ENCODE measurements at places on chromosomes 12 and 14.

GRCh38 chr12:123061441-123062205 is 81.1 kb downstream of the ARL6IP4 start:
- no peak for DNase-seq

DNA sequence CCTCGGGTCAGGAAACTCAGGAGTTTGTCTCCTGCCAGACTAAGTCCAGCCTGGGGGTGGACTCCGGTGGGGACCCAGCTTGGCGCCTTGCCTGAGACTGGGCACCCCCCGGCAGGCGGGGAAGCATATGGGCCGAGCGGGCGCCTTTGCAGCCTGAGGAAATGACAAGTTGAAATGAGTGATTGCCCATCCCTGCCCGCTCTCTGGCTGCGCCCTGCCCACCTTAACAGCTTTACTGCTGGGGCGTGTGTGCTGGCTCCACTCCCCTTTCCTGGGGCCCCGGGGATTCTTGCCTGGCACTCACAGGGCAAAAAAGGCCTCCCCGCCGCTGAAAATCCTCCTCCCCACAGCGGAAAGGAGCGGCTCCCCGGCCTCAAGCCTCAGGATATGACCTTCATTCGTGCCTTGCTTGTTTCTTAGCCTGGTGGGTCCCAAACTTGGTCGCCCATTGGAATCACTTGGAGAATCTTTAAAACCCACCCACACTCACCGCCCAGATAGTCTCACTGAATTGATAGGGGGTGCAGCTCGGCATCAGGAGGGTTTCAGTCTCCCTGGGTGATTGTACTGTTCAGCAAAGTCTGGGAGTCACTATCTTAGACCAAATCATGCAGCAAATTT is 1.5 kb downstream of the RFLNA start:
- no peak for DNase-seq

DNA sequence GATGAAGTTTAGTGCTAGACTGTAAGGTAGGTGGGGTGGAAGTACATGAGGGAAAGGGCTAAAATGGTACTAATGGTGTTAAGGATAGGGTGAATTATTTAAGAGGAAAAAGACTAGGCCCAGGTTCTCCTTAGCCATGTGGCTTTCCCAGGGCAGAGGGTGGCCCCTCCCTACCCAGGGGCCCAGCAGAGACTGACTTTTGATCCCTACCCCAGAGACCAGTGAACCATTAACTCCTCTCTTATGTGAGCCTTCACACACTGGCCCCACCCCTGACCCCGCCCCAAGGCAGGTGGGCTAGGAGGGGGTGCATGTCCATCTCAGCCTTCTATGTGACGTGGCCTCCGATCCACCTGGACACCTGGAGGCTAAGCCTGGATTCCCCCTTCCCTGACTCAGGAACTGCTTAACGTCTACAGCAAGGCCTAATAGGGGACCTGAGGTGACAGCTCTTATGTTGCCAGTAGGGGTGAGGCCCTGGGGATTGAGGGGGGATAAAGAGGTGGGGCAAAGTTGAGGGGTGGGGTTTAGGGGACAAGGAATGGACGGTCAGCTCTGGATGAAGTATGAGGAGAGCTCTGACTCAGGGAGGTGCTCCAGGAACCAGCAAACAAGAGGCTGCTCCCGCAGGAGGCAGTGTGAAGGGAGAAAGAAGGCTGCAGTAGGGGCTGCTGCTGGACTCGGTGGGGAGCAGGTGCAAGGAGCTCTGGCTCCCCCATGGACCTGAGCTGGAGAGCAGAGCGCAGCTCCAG is 757 bp downstream of the SLC39A5 start:
- DNase-seq: no peak

- no peak for DNase-seq
Measured at GRCh38 chr14:27077214-27077613, 479.4 kb upstream of the NOVA1 start.

DNA sequence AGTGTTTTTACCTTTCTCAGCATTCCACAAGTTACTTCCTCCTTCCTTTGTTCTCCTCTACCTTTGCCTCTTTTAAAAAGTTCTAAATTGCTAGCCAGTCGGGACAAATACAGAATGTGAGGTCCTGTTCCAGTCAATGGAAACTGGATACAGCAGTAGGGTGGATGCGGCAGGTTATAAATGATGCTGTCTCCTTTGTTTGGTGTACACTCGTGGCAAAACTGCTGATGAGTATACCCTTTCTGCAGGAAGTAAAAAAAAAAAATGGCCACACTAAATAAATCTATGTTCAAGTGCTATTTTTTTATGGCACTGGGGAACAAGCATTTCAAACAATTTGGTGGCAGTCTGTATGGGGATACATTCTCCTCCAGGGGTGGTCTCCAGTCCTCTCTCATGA is 27.5 kb downstream of the KLRK1 start:
- DNase-seq: no peak

DNA sequence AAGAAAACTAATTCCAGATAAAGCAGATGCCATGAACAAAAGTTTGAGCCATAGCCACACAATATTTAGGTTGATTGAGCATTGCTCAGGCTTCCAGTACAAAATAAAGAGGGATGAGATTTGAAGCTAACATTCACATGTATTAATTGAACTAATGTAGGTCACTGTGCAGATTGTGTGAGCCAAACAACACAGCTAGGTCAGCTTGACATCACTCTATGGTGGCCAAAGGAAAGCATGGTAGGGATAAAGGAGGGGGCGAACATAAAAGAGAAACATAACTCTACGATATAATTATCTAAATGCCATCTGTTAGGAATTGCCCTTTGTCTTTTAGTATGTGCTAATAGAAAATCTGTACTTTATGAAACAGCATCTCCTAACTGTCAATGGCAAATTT is 477.7 kb upstream of the SYT1 start:
- DNase-seq: no peak

DNA sequence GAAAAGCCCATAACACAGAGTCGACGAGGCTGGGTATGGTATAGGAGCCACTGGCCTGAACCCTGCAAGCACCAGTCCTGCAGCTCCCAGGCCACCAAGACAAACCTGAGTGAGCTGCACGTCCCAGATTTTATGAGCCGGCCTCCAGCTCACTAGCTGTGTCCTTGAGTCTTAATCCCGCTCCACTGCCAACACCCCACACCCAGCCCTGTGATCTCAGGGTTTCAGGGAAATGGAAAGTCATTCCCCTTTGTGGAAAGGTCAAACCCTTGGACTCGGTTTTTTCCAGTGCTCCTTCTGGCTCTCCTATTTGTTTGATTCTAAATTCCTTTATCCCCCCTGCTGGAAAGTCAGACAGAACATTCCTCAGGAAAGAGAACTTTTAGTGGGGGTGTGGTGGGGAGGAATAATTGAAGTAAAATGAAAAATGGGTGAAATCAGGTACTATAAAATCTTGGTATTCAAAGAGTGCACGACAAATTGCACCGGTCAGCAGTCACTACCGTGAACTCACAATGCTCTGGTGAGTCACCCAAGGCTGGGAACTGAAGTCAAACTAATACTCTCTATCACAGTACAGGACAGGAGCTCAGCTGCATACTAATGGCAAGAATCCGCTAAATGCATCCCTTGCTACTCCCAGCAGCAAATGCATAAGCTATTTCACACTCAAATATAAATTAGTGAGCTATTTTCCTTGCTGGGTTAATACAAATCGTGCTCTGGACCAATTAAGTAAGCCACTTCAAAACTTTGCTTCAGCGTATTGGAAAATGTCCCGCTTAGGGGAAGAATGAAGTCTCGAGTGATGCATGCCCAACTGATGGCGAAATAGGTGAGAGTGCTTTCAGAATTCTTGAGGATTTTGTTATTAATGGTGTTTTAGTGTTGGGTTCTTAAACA is 9.0 kb downstream of the PITPNM2 start:
- DNase-seq: no peak

DNA sequence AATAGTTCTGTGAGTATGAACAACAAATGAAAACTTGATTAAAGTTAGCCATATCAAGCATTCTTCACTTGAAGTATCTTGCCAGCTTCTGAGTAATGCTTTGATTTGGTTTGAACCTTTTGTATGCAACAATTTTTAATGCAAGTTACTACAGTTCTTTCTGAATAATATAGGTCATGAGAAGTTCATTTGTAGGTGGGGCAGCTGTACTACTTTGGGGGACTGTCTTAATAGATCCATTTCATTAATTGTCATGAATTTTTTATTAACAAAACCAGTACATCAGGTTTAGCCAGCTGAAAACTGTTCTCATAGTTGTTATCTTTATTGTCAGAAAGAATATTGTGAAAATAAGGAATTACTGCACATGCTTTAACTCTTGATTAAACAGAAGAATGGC is 142.7 kb downstream of the FOXA1 start:
- DNase-seq: no peak

- no peak for DNase-seq
Measured at GRCh38 chr14:47332106-47332505, 343.3 kb downstream of the MDGA2 start.

- no peak for DNase-seq
Measured at GRCh38 chr14:75805646-75806045, 144.6 kb downstream of the TTLL5 start.

GRCh38 chr12:24229031-24229700 is 279.7 kb upstream of the SOX5 start:
- no peak for DNase-seq

DNA sequence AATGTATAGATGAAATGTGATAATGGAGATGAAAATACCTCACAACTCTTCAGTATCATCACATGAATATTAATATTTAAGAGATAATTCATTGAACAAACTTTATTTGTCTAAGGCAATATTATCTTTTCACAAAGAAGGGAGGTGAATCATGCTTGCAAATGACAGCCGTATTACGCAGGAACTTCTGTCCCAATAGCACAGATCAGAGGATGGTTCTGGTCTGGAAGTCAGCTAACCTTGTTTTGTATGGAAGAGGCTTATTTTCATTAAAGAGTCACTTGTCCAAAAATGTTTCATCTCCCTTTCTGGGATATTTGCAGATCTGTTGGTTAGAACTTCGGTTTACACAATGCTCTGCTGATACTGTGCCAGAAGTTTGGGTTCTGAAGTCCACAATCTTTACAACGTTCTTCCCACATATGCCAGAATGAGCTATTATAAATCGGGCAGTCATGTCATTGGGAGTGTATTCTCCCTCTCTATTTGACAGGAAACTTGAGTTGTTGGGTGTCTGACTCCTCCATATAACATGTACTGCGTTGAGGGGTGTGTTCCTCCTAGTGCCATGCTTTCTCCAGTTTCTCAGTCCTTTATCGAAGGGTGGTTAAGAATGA is 29.8 kb downstream of the YY1 start:
- DNase-seq: no peak

GRCh38 chr12:51388069-51388799 is 3.0 kb downstream of the GALNT6 start:
- DNase-seq: no peak

- DNase-seq: no peak
Measured at GRCh38 chr14:50225067-50225973, 6.1 kb downstream of the SOS2 start.

DNA sequence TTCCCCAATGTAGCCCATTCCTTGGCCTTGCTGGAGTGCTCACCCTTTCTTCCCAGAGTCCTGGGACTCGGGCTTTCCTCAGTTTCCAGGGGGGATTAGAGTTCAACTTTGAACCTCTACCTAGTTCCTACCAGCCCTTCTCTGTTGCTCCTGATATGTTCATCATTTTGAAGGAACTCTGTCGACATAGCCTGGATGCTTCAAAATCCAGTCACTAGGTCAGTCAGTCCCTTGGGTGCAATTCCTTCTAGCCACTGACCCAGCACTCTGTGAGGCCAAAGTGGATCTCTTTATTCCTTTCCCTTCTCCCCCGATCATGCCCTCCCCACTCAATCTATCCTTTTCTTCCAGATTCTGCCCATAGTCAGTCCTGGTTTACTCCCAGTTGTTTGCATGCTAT is 72.3 kb upstream of the TMCC3 start:
- no peak for DNase-seq

- DNase-seq: no peak
Measured at GRCh38 chr12:46230983-46231382, 37.9 kb downstream of the SLC38A1 start.

GRCh38 chr12:54439096-54439495 is 20.0 kb upstream of the ITGA5 start:
- DNase-seq: no peak

GRCh38 chr12:39779768-39780340 is 160.3 kb upstream of the ABCD2 start:
- DNase-seq: no peak

DNA sequence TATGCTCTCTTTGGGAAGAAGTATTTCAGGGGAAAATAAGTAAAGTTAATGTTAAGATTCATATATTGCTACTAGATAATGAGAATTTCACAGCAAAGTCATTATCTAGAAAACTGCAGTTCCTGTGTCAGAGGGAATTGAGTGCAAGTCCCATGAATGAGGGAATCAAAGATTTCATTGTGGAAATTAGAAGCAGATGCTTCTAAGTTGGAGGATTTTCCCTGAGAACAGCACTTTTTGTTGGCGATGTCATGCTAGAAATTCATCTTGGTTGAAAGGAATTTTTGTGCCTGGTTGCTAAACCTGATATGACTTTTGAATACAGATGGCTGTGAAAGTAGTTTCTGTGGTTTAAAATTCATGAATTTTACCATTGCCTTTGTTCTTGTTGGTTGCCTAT is 25.6 kb downstream of the FRMD6 start:
- DNase-seq: no peak

DNA sequence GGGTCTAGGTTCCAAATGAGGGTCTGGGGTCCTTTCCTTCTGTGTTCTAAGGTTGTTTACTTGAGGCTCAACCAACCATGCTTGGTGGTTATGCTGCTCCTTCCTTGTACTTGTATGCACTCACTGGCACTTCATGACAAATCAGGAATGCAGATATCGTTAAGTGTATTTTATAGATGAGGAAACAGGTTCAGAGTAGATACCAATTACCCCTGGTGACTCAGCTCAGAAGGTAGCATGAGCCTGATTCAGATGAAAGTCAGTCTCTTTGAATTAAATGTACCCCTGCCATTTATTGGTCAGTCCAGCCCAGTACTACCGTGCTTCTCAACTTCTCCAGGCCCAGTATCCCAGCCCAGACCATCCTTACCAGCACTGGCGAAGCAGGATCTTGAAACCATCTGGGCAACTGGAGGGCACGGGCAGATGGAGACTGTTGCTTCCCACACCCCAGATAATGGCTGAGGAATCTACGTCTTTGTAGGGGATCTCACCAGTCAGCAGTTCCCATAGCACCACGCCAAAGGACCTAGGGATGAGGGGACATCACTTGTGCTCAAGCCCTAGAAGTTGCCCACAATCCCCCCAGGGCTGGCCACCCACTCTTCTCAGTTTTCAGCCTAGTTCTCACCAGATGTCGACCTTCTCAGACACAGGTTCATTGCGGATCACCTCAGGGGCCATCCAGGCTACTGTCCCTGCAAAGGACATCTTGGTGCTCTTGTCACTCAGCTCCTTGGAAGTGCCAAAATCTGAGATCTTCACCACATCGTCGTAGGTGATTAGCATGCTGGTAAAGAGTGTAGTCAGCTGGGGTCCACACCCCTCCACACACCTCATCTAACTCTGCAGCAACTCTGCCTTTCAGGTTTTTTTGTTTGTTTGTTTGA is 14.3 kb downstream of the MAP3K12 start:
- no peak for DNase-seq
